ENCODE measurements at places on chromosomes 2 and 18. TPM values are rescaled to one million over a fixed set of nuclear protein-coding genes. Genes with fewer than 3 reads are reported as not detected.

DNA sequence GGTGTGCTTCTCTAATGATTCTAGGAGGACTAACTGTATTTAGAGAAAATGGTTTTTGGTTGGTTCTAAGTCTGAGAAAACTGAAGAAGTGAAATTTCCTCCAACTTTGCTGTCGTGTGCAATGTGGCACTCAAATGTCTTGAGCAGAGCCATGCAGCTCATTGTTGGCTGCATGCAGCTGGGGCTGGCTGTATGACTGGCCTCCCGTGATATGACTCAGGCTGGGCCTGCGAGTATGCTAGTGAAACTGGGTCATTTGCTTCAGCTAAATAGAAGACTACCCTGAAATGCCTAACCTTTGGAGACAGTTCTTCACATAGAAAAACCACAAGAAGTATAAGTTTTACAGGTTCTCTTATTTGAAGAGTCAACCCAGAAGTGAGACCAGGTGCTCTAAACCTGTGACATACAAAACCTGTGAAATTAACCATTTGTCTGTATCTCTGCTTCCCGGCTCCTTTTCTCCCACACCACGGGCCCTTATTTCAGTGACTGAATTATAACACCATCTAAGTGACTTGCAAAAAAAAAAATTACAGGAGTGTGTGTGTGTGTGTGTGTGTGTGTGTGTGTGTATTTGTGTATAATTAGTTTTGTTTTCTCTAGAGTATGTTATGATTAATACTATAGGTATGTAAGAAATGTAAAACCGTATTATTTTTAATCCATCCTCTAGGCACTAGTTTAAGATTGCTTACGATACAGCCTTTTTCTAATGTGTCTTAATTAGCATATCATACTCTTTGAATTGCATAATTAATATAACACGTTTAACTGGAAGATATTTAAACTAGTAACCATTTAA is 15.9 kb downstream of the POLI start:
- no peak overlapping the region for H3K27ac ChIP-seq
- peaks cover 37% of the 10 kb centered on the region for H3K36me3 ChIP-seq
- H3K4me1 ChIP-seq: no peaks in the 10 kb centered on the region
- no peaks in the 10 kb centered on the region for H3K27me3 ChIP-seq

GRCh38 chr18:55400081-55400480 is 187.9 kb downstream of the TCF4 start:
- H3K36me3 ChIP-seq: peaks cover 2% of the 10 kb centered on the region
- no peaks in the 10 kb centered on the region for H3K27me3 ChIP-seq
- H3K27ac ChIP-seq: no peak overlapping the region
- H3K4me1 ChIP-seq: peaks cover 10% of the 10 kb centered on the region
- H3K4me3 ChIP-seq: no peak overlapping the region

DNA sequence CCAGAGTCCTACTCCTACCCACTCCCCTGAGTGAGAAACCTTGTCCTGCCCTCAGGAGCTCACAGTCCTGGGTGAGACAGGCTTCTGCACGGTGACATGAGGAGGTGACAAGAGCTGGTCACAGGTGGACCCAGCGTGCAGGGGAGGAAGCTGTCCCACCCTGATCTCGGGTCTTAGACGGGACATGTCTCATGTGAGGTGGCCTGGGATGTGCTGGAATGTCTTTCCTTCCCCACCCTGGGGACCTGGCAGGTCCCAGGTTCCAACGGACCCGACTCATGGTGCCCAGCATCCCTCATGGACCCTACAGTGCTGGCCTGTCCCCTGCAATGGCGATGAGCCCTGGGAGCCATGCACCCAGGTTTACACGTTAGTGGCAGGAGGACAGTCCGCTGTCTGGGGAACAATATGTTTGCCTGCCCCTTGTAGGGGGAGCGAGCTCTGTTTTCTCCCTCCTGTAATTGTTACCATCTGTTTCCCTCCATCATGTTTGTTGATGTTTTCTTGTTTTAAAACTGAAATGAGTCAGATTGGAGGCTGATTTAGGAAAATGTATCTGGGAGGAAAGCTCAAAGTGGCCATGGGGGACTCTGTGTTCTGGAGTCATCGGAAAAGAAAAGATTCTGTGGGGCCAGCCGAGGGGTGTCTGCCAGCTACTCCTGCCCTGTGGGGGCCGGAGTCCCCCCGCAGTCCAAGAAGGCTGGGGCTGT is 238.1 kb downstream of the KLHL29 start:
- no peak for DNase-seq
- no peak overlapping the region for H3K4me3 ChIP-seq
- H3K27me3 ChIP-seq: no peaks in the 10 kb centered on the region
- H3K27ac ChIP-seq: no peak overlapping the region
- no peaks in the 10 kb centered on the region for H3K4me1 ChIP-seq

DNA sequence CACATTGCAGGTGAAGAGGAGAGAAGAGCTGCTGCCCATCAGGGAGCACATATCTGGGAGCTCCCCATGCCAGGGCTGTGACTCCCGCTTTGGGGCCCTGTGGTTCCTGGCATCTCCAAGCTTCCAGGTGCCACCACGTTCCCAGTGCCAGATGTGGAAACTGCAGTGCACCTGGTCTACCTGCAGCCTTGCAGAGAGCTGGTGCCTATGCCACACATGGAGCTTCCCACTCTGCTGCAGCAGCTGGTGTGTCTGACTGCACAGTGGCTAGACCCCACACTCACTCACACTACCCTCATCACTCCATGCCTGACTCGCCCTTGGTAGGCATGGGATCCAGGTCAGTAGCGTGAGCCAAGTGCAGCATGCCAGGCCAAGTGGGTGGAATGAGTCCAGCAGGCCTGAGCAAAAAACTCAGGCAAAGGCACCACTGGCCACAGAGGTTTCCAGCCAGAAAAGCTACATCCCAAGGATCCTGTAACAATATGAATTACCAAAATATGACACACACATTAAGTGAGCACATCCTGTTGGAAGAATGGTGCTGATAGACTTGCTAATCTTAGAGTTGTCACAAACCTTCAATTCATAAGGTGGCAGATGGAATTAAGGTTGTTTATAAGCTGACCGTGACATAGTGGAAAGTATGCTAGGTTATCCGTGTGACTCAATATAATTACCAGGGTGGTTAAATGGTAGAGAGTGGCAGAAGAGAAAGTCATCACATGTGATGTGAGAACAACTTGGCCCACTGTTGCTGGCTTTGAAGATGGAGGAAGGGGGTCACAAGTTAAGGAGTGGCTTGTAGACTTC is 150.9 kb downstream of the EHBP1 start:
- H3K27ac ChIP-seq: no peak overlapping the region
- H3K36me3 ChIP-seq: peaks cover 13% of the 10 kb centered on the region
- no peaks in the 10 kb centered on the region for H3K27me3 ChIP-seq
- DNase-seq: no peak
- H3K4me3 ChIP-seq: no peak overlapping the region

GRCh38 chr2:140422759-140423158 is 1642.6 kb upstream of the NXPH2 start:
- H3K4me1 ChIP-seq: no peaks in the 10 kb centered on the region
- no peaks in the 10 kb centered on the region for H3K27me3 ChIP-seq
- no peak overlapping the region for H3K27ac ChIP-seq
- peaks cover 7% of the 10 kb centered on the region for H3K36me3 ChIP-seq
- no peak for DNase-seq

DNA sequence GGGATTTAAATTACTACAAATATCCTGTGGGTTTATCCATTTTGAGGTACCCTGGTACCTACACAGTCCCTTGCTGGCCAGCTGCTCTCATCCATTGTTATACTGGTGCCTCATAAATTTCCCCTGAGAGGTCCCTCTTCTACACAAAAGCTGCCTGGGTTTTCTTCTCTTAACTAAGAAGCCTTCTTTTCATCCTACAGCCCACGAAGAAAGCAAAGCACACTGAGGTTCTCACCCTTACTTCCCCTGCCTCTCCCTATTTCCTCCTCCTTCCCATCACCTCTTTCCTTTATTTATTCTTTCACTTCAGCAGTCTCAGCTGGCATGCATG is 154.9 kb downstream of the CSRNP3 start:
- peaks cover 13% of the 10 kb centered on the region for H3K4me1 ChIP-seq
- H3K27ac ChIP-seq: no peak overlapping the region
- H3K36me3 ChIP-seq: no peaks in the 10 kb centered on the region
- no peaks in the 10 kb centered on the region for H3K27me3 ChIP-seq

DNA sequence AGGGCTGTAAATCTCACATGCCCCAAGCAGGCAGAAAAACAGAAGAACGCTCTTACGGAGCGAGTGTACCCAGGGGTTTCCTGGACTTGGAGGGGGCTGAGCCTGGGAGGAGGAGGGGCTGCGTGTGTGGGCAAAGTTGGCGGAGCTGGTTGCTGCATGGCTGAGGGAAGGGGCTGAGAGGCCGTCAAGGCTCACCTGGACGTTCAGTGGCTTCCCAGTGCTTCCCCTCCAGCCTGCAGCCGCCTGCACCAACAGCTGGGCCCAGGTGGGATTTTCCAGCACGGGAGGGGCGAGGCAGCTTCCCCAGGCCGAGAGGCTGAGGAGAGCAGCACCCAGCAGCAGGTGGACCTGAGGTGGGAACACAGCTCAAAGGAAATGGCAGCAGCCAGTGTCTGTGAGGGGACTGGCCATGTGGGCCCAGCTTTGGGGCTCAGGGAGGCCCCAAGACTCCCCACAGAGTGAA is 70.6 kb upstream of the CTDP1 start:
- H3K27me3 ChIP-seq: no peaks in the 10 kb centered on the region
- no peaks in the 10 kb centered on the region for H3K36me3 ChIP-seq
- no peak overlapping the region for H3K4me3 ChIP-seq
- peaks cover 3% of the 10 kb centered on the region for H3K4me1 ChIP-seq
- DNase-seq: no peak
- no peak overlapping the region for H3K27ac ChIP-seq

DNA sequence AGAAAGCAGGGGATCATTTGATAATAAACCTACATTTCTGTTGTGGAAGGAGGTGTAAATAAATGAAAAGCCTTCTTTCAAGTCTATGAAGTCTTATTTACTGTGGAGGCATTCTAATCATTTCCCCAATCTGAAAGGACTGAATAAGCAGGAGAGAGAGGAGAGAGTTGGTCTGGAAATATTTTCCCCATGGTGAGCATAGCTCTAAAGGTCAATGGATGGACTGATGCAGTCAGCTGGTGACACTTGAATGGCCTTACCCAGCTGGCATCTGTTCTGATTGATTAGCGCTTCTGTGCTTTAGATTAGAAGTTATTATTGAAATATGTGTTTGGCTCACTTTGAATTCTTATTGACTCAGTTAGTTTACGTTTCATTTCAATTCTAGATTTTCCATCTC is 122.7 kb downstream of the PARD3B start:
- DNase-seq: no peak
- H3K4me1 ChIP-seq: peaks cover 7% of the 10 kb centered on the region
- H3K27me3 ChIP-seq: no peaks in the 10 kb centered on the region
- no peak overlapping the region for H3K4me3 ChIP-seq
- no peak overlapping the region for H3K27ac ChIP-seq
- H3K36me3 ChIP-seq: no peaks in the 10 kb centered on the region

DNA sequence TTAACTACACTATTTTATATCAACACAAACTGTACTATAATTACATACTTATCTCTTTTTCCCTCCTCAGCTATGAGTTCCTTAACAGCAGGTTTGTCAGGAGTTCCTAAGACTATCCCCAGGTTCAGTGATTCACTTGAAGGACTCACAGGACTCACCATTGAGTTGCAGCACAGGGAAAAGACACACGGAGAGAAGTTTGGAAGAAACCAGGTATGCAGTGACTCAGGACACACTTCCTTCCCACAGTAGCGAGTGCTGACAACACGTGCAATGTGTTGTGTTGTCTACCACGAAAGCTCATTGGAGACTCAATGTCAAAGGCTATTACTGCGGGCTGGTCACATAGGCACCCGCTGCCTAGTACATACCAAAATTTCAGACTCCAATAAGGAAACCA is 32.0 kb downstream of the MGAT4A start:
- H3K4me3 ChIP-seq: no peak overlapping the region
- H3K4me1 ChIP-seq: no peaks in the 10 kb centered on the region
- no peak overlapping the region for H3K27ac ChIP-seq
- no peaks in the 10 kb centered on the region for H3K27me3 ChIP-seq

DNA sequence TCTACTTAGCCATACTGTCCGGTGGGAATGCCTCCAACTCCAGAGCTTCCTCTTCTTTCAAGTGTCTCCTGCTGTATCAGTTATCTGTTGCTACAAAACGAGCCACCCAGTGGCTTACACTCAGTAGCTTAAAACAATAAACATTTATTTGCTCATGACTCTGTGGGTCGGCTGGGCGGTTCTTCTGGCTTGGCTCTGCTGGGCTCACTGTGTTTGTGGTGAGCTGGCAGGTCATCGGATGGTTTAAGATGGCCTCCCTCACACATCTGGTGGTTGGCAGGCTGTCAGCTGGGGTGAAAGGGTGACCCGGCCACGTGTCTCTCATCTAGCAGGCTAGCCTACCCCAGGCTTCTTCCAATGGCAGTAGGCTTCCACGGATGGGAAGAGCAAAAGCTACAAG is 122.4 kb upstream of the SLC1A4 start:
- no peaks in the 10 kb centered on the region for H3K36me3 ChIP-seq
- no peak overlapping the region for H3K4me3 ChIP-seq
- H3K4me1 ChIP-seq: 0 out of 2 replicates have a peak, but pooled peaks cover 2% of the 10 kb centered on the region
- no peak for DNase-seq
- H3K27ac ChIP-seq: no peak overlapping the region

DNA sequence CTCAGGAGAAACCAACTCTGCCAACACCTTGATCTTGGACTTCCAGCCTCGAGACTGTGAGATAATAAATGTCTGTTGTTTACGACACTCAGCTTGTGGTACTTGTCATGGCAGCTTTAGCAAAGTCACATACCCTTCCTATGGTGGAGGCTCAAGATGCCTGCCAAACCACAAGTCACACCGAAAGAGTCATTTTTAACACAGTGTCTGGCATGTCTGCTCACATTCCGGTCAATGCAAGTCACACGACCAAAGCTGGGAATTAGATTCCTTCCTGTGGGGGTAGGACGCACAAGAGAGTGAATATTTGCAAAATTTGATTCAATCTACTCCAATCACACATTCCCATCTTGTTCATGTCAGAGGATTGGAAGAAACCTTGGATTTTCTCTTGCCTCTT is 24.6 kb downstream of the KCNE4 start:
- no peaks in the 10 kb centered on the region for H3K4me1 ChIP-seq
- no peaks in the 10 kb centered on the region for H3K27me3 ChIP-seq
- no peak overlapping the region for H3K4me3 ChIP-seq
- no peak for DNase-seq
- no peak overlapping the region for H3K27ac ChIP-seq

DNA sequence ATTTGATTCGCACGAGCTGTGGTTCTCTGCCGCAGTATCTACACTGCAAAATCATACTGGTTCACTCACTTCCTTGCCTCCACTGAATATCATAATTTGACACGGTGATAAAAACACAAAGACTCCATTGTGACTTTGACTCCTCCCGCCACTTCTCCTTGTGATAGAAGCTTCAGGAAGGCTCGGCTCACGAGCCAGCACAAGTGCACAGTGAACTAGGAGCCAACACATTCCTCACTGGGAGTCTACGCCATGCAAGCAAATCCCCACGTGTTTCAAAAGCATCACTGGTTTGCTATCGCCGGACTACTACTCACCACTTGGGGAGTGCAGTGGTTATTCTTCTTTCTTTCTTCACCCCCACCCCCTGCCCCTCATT is 293.3 kb upstream of the PARD3B start:
- H3K27me3 ChIP-seq: no peaks in the 10 kb centered on the region
- no peak overlapping the region for H3K4me3 ChIP-seq

GRCh38 chr2:37676274-37676673 is 4.8 kb upstream of the CDC42EP3 start:
- H3K4me1 ChIP-seq: peaks cover 2% of the 10 kb centered on the region
- H3K4me3 ChIP-seq: peak overlapping the region; percentile 9
- no peaks in the 10 kb centered on the region for H3K27me3 ChIP-seq
- DNase-seq: no peak

GRCh38 chr2:222568865-222569264 is 87.0 kb downstream of the FARSB start:
- peaks cover 31% of the 10 kb centered on the region for H3K36me3 ChIP-seq
- H3K4me3 ChIP-seq: no peak overlapping the region
- H3K27ac ChIP-seq: no peak overlapping the region
- DNase-seq: no peak

The EDAR gene
- not detected for total RNA-seq

The STON1 gene
- 5.5 TPM for total RNA-seq

The ST6GAL2 gene
- 7.6 TPM for total RNA-seq

The OR6B2 gene
- total RNA-seq: not detected

The HK2 gene
- 51.3 TPM for total RNA-seq
